ENCODE measurements at places on chromosomes 2 and 18.

- peaks cover 7% of the 10 kb centered on the region for H3K4me1 ChIP-seq
- H3K36me3 ChIP-seq, result peaks cover 8% of the 10 kb centered on the region
- no peak overlapping the region for H3K27ac ChIP-seq
- H3K4me3 ChIP-seq, result no peak overlapping the region
- peak; percentile 80 for DNase-seq
Measured at GRCh38 chr2:187499941-187500532, 52.0 kb upstream of the CALCRL start.

- H3K27me3 ChIP-seq, result no peaks in the 10 kb centered on the region
- H3K4me1 ChIP-seq, result no peaks in the 10 kb centered on the region
- H3K36me3 ChIP-seq, result no peaks in the 10 kb centered on the region
Measured at GRCh38 chr2:151708788-151709187, 25.5 kb downstream of the NEB start.

DNA sequence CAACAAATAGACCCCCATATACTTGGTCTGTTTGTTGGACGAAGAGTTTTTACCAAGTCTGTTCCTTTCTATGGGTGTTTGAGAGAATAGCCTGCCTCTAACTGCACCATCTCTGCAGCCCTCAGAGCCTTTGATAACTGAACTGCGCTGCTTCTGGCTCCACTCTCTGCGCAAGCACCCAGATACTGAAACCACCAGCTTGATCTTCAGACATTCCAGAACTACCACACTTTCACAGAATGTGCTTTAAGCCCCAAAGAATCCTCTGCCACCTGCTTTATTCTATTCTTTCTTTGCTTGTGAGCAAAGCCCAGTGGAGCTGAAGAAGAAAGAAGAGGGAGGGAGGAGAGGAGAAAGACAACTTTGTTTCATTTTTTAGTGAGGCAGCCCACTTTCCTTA is 380.7 kb downstream of the BCL11A start:
- H3K27me3 ChIP-seq, result no peaks in the 10 kb centered on the region
- H3K4me3 ChIP-seq, result no peak overlapping the region
- DNase-seq, result no peak
- no peaks in the 10 kb centered on the region for H3K36me3 ChIP-seq
- H3K4me1 ChIP-seq, result no peaks in the 10 kb centered on the region
- no peak overlapping the region for H3K27ac ChIP-seq

DNA sequence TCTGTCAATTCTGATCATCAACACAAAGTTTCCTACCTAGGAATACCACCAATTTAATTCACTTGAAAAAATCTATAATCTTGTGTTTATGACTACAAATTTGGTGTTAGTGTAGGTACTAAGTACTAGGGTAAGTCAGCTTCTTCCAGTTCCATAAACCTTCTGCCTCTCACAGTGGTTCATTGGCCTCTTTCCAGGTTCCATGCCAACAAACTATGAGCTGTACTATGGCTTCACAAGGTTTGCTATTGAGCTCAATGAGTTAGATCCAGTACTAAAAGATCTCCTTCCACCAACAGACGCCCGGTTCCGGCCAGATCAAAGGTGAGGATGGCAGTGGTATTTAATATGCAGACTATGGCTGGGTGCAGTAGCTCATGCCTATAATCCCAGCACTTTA is 58.8 kb downstream of the PRKRA start:
- no peaks in the 10 kb centered on the region for H3K36me3 ChIP-seq
- no peak overlapping the region for H3K4me3 ChIP-seq
- no peaks in the 10 kb centered on the region for H3K4me1 ChIP-seq
- H3K27ac ChIP-seq, result no peak overlapping the region
- H3K27me3 ChIP-seq, result no peaks in the 10 kb centered on the region
